ENCODE measurements at places on chromosomes 7 and 10.

GRCh38 chr7:84536271-84536870 is 341.8 kb upstream of the SEMA3A start:
- DNase-seq = no peak

- DNase-seq = no peak
Observed at GRCh38 chr10:43320226-43320625, 51.2 kb upstream of the FXYD4 start.

GRCh38 chr7:23791721-23792120 is 81.7 kb downstream of the STK31 start:
- DNase-seq = no peak

DNA sequence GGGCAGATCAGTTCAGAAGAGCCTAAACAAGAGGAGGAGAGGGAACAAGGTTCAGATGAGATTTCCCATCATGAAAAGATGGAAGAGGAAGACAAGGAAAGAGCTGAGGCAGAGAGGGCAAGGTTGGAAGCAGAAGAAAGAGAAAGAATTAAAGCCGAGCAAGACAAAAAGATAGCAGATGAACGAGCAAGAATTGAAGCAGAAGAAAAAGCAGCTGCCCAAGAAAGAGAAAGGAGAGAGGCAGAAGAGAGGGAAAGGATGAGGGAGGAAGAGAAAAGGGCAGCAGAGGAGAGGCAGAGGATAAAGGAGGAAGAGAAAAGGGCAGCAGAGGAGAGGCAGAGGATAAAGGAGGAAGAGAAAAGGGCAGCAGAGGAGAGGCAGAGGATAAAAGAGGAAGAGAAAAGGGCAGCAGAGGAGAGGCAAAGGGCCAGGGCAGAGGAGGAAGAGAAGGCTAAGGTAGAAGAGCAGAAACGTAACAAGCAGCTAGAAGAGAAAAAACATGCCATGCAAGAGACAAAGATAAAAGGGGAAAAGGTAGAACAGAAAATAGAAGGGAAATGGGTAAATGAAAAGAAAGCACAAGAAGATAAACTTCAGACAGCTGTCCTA is 52.7 kb upstream of the AGBL3 start:
- DNase-seq = no peak

- peak; percentile 30 for DNase-seq
Observed at GRCh38 chr7:873367-874002, 2.9 kb upstream of the GET4 start.

- no peak for DNase-seq
Observed at GRCh38 chr10:124730790-124731189, 13.4 kb downstream of the FAM53B start.

GRCh38 chr7:28124413-28124812 is 56.2 kb downstream of the JAZF1 start:
- DNase-seq = no peak

- no peak for DNase-seq
Observed at GRCh38 chr7:148084138-148084537, 506.4 kb upstream of the C7orf33 start.

DNA sequence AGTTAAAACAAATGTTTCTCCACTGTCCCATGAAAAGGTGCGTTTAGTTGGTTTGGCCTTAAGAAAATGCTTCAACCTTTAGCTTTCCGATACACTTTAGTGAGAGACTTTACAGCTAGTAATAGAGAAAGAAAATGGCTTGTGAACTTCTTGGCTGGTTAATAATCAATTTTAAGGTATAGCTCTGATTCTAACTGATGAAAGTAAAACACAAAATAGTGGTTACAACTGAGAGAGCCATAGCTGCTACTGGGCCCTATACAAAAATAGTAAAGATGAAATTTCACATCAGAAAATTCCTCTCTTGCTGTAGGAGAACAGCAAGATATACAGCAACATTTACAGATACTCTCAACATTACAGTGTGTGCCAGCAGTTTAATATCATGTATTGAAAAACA is 371.4 kb downstream of the PHTF2 start:
- DNase-seq = no peak

DNA sequence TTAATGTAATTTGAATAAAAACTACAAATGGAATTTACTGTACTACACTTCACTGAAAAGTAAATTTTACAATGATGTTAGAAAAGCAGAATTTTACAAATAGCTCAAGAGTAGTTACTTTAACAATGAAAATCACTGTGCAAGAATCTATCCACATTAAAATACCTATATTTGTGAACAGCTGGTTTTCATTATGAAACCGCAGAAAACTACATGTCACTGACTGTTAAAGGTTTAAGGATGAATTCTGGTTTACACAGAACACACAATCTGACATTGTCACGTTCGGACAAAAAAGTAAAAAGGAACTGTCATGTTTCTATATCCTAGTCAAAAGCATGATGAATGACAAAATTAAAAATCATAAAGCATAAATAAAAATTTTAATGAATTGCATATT is 415.3 kb upstream of the PRKCQ start:
- DNase-seq = peak; percentile 21

GRCh38 chr10:23718946-23719345 is 280.1 kb downstream of the OTUD1 start:
- no peak for DNase-seq

DNA sequence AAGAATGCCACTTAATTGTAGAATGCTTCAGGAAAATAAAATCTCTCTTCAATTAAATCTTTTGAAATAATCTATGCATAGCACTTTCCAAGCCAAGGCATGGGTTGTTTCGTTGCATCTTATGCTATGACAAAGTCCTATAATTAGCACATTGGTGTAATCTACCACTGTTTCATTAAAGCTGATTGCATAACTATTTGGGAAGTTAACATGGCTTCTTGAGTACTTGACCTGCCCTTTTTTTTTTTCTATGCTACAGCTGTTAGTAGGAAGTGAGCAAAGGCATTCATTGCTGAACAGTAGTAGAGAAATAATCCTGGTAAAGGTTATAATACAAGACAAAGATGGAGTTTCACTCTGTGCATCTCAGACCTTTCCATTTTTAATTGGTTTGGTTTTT is 557.2 kb upstream of the CELF2 start:
- no peak for DNase-seq

- no peak for DNase-seq
Observed at GRCh38 chr7:25861601-25862260, 290.3 kb upstream of the NFE2L3 start.

GRCh38 chr7:95527033-95527775 is 41.5 kb downstream of the ASB4 start:
- no peak for DNase-seq

GRCh38 chr7:128731184-128731583 is 8.0 kb upstream of the CALU start:
- no peak for DNase-seq

DNA sequence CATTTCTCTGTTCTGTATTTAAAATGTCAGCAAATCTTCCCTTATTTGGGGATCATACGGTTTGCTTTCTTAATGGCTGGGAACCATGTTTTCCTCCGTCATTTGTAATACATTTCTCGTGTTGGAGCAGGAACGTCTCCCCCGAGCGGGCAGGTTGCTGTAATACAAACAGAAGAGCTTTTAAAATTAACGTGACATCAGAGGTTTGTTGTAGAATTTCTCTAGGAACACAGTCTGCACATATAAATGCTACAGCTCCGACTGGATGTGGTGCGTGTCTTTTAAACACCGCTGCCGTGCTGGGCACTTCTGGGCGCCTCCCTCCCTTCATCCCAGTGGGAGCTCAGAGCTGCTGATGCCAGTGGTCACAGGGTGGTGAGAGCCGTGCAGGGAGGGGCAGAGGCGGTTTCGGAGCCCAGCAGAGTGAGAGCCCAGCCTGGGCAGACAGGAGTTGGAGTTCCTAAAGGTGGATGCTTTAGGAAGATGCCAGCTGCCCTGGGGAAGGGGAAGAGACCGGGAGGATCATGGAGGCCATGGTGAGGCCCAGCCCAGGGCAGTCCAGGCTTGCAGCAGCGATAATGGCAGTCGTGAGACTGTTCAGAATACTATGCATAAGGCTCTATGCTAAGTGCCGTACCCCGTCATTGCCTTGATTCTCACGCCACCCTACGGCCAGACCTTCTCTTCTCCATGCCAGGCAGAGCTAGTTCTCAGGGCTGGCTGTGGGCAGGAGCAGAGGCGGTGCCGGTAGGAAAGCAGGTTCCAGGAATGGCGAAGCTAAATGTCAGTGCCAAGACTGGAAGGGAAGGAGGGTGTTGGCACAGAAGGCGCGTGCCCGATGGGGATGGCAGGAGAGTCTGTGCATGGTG is 96.2 kb downstream of the GLRX3 start:
- DNase-seq = no peak

DNA sequence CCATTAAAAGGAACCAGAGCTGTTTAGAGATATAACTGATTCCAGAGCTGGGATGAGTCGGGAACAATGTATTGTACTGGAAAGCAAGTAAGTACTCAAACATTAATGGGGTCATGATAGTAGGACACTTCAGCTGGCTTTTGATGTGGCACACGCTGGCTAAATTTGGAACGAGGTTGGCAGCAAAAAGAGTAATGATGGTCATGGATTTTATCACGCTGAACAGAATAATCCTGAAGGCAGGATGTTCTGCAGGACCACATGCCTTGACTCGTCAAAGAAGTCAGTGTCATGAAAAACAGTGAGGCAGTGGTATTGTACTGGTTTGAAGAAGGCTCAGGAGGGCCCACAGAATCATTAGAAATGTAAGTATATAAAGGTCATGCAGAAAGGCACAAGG is 220.3 kb downstream of the SNX13 start:
- no peak for DNase-seq

DNA sequence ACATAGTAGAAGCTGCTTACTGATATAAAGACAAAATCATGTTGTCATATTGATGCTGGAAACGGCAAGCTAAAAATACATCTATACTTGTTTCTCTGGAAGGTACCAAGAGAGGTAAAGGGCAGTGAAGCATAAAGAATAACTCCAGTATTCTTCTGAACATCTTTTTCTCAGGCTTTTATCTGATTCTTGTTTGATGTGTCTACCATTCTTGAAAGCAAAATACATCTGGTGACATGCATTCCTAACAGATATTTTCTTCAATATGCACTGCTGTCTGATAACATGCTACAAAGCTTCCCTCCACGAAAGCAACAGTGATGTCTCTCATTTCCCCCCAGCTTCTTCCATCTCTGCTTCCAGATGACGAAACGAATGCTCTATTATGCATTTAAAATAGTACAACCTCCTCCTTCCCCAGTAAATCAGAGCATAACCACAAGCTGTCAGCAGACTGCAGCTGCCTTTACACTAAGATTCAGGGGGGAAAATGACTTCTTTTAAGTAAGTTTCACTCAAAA is 100.8 kb downstream of the ARHGAP21 start:
- no peak for DNase-seq
